Pons (tissue), 1 donor: ENCODE measurements at places on chromosomes 12 and 14.

DNA sequence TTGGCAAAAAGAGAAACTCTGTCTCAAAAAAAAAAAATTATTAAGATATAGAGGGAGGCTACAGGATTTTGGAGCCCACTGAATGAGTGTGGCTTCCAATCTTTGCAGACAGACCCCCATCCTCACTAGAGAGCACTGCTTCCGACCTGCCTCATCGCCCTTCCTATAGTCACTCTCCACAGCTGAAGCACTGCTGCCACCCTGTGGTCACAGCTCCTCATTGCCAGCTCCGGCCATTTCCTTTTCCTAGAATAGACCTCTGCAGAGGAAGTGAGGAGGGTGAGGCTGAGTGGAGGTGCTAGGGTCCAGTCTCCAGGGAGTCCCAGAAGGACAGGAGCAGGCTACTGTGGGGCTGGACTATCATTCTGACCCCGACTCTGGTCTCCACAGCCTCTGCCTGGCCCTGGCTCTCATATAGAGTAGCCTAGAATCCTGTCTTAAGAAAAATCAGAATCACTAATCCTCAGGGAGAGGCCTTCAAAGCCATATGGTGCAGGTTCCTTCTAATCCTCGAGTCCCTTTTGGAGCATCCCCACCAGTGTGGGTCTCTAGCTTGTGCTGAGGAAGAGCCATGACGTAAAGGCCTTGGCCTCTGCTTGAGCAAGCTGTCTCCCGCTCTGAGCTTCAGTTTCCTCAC, 1.4 kb upstream of the NPFF start:
- peak; percentile 90 for DNase-seq

DNA sequence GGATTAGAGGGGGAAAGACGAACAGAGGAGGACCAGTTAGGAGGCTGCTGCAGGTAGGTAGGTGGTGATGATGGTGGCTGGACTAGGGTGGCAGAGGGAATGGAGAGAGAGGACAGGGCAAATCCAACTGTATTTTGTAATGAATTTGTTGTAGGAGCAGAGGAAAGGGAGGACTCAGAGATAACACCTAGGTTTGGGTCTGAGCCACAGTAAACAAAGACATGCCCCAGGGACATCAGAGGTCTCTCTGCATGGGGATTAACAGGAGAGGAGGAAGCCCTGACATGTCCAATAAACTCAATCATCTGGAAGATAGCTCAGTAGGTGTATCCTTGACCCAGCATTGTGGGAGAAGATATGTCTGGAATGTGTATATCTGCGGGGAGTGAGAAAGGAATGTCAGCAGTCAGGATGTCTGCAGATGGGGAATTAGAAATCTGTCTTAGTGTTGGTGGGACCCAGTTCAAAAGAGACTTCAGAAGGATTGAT, 4.7 kb upstream of the SLC48A1 start:
- no peak for DNase-seq

GRCh38 chr14:95309261-95310051, 10.3 kb downstream of the CLMN start:
- DNase-seq = no peak

GRCh38 chr12:32257695-32258496, 141.5 kb upstream of the FGD4 start:
- DNase-seq = no peak

- no peak for DNase-seq
Observed at GRCh38 chr12:24625103-24625502, 323.8 kb downstream of the BCAT1 start.

DNA sequence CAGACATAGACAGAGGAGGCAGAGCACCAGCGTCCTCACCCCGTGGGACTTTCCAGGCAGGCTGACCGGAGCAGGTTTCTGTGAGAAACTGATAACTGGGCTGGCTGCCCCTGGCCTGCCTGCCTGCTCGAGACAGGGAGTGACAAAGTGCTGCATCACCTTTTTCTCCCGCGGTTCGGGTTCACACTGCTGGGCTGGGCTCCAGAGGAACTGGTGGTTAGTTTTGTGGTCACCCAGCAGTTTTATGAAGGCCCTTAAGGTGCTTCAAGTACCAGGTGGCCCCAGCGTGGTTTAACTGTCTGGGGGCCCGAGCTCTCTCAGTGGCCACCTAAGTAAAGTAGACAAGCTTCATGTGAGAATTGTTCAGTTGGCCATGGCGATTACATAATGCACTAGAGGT, 1073.6 kb downstream of the BCL11B start:
- DNase-seq = no peak

DNA sequence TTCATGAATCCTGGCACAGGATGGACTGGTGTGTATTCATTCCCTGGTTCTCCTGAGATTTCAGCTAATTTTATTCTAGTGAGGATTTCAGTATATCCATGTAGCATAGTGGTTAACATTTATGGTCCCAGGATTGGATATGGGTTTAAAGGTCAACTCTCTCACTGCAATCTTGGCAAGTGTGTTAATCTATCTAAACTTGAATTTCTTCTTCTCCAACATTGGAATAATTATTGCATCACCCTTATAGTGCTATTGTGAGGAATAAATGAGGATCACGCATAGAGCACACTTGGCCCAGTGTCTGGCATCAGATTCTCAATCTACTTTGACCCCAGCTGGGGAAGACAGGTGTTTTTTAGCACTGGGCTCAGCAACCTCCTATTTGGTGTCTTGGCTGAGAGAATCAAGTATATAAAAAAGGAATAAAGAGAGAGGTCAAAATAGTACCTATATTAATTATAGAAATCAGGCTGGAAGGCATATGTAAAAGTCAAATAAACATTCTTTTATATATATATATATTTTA, 531.2 kb upstream of the ATP2B1 start:
- DNase-seq = no peak

GRCh38 chr14:27553790-27554189, 956.0 kb upstream of the NOVA1 start:
- peak; percentile 53 for DNase-seq

GRCh38 chr14:45089813-45090212, 5.9 kb downstream of the PRPF39 start:
- DNase-seq = no peak

DNA sequence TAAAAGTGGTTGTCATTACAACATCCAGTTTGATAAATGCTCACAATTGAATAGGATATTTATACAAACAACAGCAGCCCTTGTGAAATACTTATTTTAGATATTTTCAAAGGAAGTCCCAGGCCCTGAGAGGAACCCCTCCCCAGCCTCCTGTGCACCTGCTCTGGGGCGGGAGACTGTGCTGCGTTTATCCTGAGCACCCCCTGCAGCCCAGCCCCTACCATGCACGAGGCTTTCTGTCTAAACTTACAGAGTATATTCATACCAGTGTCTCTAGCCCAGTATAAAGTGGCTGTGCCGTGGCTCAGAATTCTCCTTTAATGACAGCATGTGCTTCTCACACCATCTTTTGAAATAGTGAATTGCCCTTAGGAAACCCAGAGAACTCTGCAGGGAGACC, 1084.3 kb downstream of the TMEM121 start:
- no peak for DNase-seq

GRCh38 chr14:29462321-29462720, 465.3 kb downstream of the PRKD1 start:
- no peak for DNase-seq

GRCh38 chr12:43210485-43211192, 341.4 kb downstream of the ADAMTS20 start:
- no peak for DNase-seq

DNA sequence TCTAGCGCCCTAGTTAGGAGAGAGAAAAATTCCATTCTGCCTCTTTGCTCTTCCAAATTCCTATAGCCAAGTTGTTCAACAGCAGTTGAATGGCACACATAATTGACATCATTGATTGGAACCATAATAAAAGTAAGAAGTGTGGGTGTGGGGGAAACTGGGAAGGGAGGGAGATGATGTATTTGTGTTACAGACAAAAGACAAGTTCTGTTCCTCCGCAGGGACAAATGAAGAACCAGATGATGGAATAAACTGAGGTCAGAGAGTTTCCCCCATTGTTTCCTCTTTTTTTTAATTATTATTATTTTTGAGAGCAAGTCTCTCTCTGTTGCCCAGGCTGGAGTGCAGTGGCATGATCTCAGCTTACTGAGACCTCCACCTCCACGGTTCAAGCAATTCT, 34.9 kb downstream of the GDF11 start:
- no peak for DNase-seq

DNA sequence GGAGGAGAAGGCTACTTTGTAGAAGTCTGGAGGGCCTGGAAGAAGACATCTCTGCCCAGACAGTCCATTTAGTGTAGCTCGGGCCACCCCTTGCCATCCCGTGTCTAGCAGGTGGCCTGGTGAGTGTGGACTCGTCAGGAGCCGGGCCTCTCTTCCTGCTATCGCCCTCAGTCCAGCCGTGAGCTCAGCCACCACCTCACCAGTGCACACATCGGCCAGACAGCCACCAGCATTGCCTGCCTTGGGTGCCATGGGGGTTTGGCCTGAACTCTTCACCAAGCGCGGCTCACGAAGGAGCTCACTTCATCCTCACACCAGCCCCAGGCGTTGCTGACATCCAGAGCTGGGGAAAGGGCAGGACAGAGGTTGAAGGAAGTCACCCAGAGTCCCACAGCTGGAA, 19.6 kb upstream of the TRAF3 start:
- no peak for DNase-seq

DNA sequence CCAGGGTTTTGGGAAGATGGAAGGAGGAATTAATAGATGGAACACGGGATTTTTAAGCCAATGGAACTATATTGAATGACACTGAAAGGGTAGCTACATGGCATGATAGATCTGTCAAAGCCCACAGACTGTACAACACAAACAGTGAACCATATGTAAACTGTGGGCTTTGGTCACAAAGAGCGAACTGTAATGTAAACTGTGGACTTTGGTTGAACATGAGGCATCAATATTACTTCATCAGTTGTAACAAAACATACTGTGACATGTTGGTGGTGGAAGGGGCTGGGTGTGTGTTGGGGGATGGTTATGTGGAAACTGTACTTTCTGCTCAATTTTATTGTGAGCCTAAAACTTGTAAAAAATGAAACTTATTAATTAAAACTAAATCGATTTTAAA, 210.6 kb upstream of the HMGA2 start:
- DNase-seq = no peak

- peak; percentile 7 for DNase-seq
Observed at GRCh38 chr12:108234158-108234557, 105.0 kb downstream of the CMKLR1 start.

GRCh38 chr12:53231921-53232645, at the start of gene RARG:
Gene RARG, minus strand, starts transcription at chr12:53232209. Its CDS starts 4,664 bp downstream, at chr12:53227545.
- DNase-seq = no peak

- DNase-seq = no peak
Observed at GRCh38 chr12:27870939-27871338, 90.9 kb upstream of the MANSC4 start.

- DNase-seq = no peak
Observed at GRCh38 chr12:102426599-102427542, 53.5 kb downstream of the IGF1 start.
